T-helper 2 cell treated with Interferon-gamma antibody and Interleukin-4, amounts not matched to agents 100 ng/mL and 5 ng/mL, for 36 hours (primary cell): ENCODE measurements at places on chromosomes 11 and 22. TPM values are rescaled to one million over a fixed set of nuclear protein-coding genes. Genes with fewer than 3 reads are reported as not detected.

TRIM51 gene
- not detected in 2 replicates for total RNA-seq

PATE2 gene
- total RNA-seq: not detected in 2 replicates

TEAD1 gene
- total RNA-seq: 0.18 and 0.32 TPM in 2 replicates

TIGD3 gene
- 1.1 and 1.2 TPM in 2 replicates for total RNA-seq

C11orf16 gene
- not detected in 2 replicates for total RNA-seq

OR5P2 gene
- total RNA-seq: not detected in 2 replicates

OR51B5 gene
- not detected in 2 replicates for total RNA-seq

DRICH1 gene
- 1.2 and 1.4 TPM in 2 replicates for total RNA-seq

CARNS1 gene
- 0.14 and 0.86 TPM in 2 replicates for total RNA-seq

APOL1 gene
- total RNA-seq: 56.8 and 62.5 TPM in 2 replicates

MMP12 gene
- not detected in 2 replicates for total RNA-seq

INSC gene
- 0.09 and 0.11 TPM in 2 replicates for total RNA-seq

UPK3A gene
- not detected in 2 replicates for total RNA-seq

C11orf87 gene
- total RNA-seq: not detected in 2 replicates

GPHA2 gene
- total RNA-seq: not detected in 2 replicates

IL10RA gene
- 348 and 364 TPM in 2 replicates for total RNA-seq

MS4A6E gene
- total RNA-seq: not detected in 2 replicates

OR8D1 gene
- total RNA-seq: not detected in 2 replicates

OR51B4 gene
- total RNA-seq: not detected in 2 replicates

TMEM41B gene
- total RNA-seq: 33.5 and 38.0 TPM in 2 replicates

ANO1 gene
- total RNA-seq: not detected in 2 replicates

DDIAS gene
- total RNA-seq: 13.9 and 15.7 TPM in 2 replicates

SUSD2 gene
- total RNA-seq: 0.59 and 0.89 TPM in 2 replicates

INS gene
- total RNA-seq: not detected in 2 replicates

MMP13 gene
- not detected in 2 replicates for total RNA-seq

FEN1 gene
- total RNA-seq: 132 and 139 TPM in 2 replicates

SEC14L3 gene
- total RNA-seq: not detected in 2 replicates

MOGAT2 gene
- not detected in 2 replicates for total RNA-seq
